ENCODE measurements at places on chromosomes 5 and 9. TPM values are rescaled to one million over a fixed set of nuclear protein-coding genes. Genes with fewer than 3 reads are reported as not detected.

Gene CDX1
- total RNA-seq, result 0.29 TPM

Gene PDLIM4
- total RNA-seq, result 20.7 TPM

Gene PCDHGC4
- total RNA-seq, result 2.6 TPM

Gene PCDHA10
- 2.9 TPM for total RNA-seq

Gene ECM2
- 8.2 TPM for total RNA-seq

Gene PCDHB9
- 2.1 TPM for total RNA-seq

Gene ADGRD2
- total RNA-seq, result not detected

Gene TAF1L
- total RNA-seq, result 0.03 TPM

Measured in mucosa of gallbladder (tissue), 1 donor.